Hair follicular keratinocyte (primary cell): ENCODE measurements at places on chromosomes 16 and 17. TPM values are rescaled to one million over a fixed set of nuclear protein-coding genes. Genes with fewer than 3 reads are reported as not detected.

The KRTAP4-5 gene
- not detected in 2 replicates for total RNA-seq

The DPEP1 gene
- not detected in 2 replicates for total RNA-seq

The ZP2 gene
- total RNA-seq, result not detected in 2 replicates

The MYO1D gene
- total RNA-seq, result 39.2 and 60.8 TPM in 2 replicates

The ZMYND15 gene
- 0.08 and 0.11 TPM in 2 replicates for total RNA-seq

The GGT6 gene
- total RNA-seq, result 0.08 TPM in 2 replicates

The ACSF3 gene
- 22.5 and 36.7 TPM in 2 replicates for total RNA-seq

The ZFP3 gene
- total RNA-seq, result 0.30 and 0.94 TPM in 2 replicates

The ABCC12 gene
- not detected in 2 replicates for total RNA-seq

The B4GALNT2 gene
- 0.49 and 3.5 TPM in 2 replicates for total RNA-seq

The CA10 gene
- total RNA-seq, result 0.08 and 0.19 TPM in 2 replicates

The PITPNM3 gene
- 9.1 and 16.4 TPM in 2 replicates for total RNA-seq

The WSCD1 gene
- total RNA-seq, result not detected in 2 replicates

The TBC1D26 gene
- not detected in 2 replicates for total RNA-seq
